ENCODE measurements at places on chromosomes 7 and 10.

- no peak for DNase-seq
Measured at GRCh38 chr10:78229489-78229888, 195.8 kb downstream of the RPS24 start.

- DNase-seq: peak; percentile 16
Measured at GRCh38 chr7:133253519-133253875, 619 bp downstream of the EXOC4 start.

GRCh38 chr7:77497079-77497478 is 40.0 kb upstream of the PTPN12 start:
- peak; percentile 90 for DNase-seq

DNA sequence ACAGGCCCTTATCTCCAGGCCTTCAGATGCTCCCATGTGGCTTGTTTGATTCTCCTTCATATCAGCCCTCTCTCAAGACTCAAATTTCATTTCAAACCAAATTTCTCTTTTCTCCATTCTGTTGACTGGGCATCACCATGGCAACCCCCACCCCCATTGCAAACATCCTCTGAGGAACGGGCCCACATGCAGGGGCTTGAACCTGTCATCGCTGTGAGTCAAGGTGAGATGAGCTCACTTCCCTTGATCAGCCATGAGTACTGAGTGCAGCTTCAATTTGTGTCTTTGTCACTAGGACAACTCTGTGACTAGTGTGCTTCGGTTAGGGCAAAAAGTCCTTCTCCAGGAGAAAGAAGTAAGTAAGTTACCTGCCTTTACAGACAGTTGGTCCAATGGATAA is 41.9 kb downstream of the CALML3 start:
- no peak for DNase-seq

DNA sequence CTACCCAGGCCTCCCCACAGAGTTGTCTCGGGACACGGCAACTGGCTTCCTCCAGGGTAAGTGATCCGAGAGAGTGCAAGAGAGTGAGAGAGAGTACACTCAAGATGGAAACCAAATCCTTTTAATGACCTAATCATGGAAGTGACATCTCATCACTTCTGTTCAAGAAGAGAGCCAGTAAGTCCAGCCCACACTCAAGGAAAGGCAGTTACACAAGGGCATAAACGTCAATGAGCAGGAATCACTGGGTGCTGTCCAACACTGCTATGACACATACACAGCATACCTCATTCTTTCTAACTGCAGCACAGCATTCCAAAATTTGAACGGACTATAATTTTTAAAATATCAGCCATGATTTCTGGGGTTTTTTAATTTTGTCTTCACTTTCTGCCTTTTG is 29.3 kb upstream of the OSBPL3 start:
- DNase-seq: no peak

- DNase-seq: no peak
Measured at GRCh38 chr7:111392294-111392693, 170.0 kb downstream of the IMMP2L start.

DNA sequence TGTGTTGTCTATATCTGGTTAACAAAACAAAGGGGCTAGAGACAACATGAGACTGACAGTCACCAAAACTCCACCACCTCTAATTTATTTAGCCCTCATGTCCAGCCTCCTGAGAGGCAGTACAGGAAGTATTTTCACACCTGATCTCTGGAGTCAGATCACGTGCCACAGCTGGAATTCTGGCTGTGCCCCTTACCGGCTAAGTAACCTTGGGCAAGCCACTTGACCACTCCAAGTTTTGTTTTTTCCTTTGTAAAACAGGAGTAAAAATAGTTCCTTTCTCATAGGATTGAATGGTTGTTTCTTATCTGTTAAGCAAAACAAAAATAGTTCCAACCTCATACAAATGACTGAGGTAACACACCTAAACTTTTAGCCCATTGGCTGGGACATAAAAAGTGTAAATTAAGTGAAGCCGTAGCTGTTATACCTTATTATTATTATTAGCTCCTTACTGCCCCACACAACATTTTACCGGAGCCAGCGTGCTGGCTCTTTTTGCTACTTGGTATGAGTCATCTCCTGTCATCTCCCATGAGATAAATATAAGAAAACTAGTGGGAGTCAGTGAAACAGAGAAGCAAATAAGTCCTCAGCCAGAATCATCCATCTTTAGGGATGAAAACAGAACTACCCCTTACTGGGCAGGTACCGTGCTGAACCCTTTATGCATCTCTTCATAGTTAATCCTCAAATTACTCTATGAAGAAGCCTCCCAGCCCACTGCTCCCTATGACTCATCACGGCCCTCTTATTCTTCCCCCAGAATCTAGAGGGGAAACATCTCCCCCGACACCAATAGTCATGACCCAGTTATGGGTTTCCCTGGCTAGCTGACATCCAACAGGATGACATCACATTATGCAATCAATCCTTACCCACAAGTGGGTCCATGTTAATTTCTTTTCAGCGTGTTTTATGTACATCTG is 44.9 kb downstream of the PPP1R3C start:
- DNase-seq: no peak

DNA sequence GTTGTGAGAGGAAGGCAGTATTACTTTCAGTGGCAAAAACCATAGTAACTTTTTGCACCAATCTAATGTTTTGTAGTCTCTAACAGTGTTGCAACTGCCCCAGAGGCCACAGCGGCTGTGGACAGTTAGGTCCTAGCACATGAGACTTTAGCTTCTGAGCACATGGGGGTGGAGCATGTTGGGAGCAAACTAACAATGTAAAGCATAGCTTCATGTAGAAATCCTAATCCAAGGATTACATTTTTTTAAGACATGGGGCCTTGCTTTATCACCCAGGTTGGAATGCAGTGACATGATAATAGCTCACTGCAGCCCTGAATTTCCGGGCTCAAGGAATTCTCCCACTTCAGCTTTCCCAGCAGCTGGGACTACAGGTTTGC is 49.0 kb downstream of the LAMB1 start:
- no peak for DNase-seq

- no peak for DNase-seq
Measured at GRCh38 chr7:151460474-151460855, 20.5 kb upstream of the CRYGN start.

- DNase-seq: no peak
Measured at GRCh38 chr7:74395745-74396311, 57.9 kb upstream of the GTF2IRD1 start.

- no peak for DNase-seq
Measured at GRCh38 chr10:61662794-61663259, at the start of gene CABCOCO1. Gene CABCOCO1 (plus strand): TSS chr10:61662929. CDS start chr10:61662973, 44 bp downstream.

GRCh38 chr7:141738592-141739013 is 445 bp downstream of the SSBP1 start:
- no peak for DNase-seq

DNA sequence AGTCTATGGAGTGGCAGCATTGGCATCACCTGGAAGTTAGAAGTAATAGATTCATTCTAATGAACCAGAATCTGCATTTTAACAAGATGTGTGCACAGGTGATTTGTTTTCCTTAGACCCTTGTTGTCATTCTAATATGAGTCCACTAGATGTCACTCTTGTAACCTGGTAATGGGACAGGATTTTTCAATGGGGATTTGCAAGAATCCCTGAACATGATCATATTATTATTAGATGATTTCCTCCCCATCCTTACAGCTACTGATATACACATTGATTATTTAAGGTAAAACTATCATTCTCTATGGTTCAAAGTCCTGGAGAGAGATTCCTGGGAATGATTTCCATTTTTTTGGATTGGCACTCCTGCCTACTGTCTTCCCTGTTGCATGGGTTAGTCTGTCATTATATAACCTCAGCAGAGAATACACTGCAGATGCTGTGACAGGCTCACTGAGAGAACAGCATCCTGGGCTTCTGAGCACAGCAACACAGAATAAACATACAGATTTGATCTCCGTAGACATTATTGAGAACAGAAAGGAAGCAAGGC is 194.9 kb downstream of the SUGCT start:
- DNase-seq: peak; percentile 15

- DNase-seq: no peak
Measured at GRCh38 chr10:112375721-112376395, 1.9 kb downstream of the ACSL5 start.

DNA sequence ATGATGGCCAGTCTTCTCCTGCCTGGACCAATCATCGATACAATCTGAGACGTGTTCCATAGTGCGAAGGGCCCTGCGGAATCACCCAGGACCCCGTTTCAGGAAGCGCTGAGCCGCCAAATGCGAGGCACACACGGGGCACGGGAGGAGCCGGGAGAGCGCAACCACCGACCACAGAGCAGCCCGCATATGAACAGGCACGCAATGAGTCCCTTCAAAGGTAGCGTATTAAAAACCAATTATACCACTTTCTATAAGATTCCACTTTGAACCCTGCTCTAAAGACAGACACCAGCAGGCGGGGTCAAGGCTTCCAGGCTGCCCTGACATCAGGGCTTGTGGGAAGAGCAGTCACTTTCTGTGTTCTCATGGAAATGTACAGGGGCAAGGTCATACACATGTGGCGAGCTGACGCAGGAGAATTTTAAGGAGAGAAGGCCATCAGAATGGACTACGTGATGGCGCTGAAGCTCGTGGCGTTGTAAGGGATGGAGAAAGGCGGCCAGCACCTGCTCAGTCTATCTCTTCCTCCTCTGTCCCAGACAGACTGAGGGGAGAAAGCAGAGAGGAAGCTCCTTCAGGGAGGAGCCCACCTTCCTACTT is 46.2 kb downstream of the AMZ1 start:
- DNase-seq: no peak

DNA sequence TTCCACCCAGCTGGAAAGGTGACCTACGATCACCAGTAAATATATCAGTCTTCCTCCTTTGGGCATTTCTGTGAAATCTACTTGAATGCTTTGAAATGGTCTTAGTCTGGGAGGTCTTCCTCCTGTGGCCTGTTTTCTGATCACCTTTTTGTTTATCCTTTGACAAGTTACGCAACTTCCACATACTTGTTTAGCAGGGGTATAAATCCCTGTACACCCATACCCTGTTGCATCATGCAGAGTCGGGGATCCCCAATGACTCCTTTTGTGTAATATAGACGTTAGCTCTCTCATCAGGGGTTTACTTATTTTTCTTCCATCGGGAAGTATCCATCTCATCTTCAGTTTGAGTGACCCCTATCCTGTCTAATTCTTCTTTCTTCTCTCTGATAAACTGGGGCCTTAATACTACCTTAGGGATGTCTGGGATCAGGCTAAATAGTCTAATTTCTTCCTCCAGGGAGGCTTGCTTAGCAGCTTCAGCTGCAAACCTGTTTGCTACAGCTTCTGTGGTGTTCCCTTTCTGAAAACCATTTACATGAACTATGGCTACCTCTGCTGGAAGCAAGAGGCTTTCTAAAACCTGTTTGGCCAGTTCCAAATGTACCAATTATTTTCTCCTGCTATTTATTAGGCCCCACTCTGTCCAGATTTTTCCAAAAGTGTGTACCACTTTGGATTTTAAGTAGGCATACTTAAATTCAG is 25.8 kb downstream of the MAPK8 start:
- peak; percentile 81 for DNase-seq

GRCh38 chr10:123146013-123146893 is 1.7 kb upstream of the HMX2 start:
- DNase-seq: no peak

DNA sequence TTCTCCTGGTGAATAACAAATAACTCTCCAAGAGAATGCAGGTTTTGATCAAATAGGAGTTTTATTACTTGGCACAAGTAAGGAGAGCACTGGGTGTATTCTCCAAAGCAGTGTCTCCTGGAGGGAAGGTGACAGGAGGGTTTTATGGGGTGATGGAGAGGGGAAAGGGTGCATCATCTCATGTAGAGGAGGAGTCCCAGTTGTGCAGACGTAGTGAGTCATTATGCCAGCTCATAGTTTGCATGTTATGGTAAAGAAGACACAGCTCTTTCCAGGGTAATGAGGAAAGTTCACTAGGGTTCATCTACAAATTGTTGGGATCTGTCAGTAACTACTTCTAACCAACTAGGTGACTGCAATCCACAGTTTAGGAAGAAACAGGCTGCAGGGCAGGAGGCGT is 347.9 kb upstream of the MEOX2 start:
- no peak for DNase-seq

DNA sequence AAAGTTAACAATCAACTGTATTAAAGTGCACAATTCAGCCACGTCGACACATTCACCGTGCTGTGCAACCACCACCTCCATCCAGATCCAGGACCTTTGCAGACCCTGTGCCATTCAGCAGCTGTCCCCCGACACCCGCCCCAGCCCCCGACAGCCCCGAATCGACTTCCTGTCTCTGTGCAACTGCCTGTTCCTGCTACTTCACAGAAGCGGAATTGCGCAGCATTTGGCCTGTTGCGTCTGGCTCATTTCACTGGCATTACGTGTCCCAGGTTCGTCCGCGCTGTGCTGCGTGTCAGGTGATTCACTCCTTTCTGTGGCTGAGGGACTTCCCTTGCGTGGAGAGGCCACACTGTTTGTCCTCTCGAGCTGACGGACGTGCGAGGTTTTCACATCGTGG is 33.2 kb upstream of the DNAAF5 start:
- no peak for DNase-seq

- no peak for DNase-seq
Measured at GRCh38 chr10:21464134-21464533, 61.3 kb downstream of the SKIDA1 start.

GRCh38 chr10:29132551-29133111 is 156.2 kb upstream of the LYZL1 start:
- no peak for DNase-seq

DNA sequence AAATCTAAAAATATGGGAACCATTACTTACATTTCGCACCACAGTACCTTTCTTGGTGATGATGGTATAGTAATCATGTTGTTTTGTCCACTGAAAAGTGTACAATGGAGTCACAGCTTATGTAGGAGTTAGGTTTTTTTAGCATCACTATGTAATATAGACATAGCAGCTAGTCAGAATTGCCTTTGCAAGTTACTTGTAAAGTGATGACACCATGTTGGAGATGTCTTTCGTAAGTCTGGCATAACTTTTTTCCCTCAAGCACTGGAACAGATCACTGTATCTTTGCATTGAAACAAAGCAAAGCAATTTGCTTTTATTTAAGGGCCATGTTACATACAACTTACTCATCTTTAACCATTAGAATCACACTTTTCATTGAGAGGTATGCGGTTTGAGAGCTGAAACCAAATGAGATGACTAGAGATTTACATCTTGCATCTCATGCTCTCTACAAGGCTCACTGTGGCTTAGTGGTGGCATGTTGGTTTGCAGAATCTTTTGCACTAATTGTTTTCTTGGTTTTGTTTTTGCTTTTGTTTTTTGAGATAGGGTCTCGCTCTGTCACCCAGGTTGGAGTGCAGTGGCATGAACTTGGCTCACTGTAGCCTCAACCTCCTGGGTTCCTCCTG is 18.3 kb downstream of the UBN2 start:
- no peak for DNase-seq
